ENCODE measurements at places on chromosomes 11 and 22. TPM values are rescaled to one million over a fixed set of nuclear protein-coding genes. Genes with fewer than 3 reads are reported as not detected.

DNA sequence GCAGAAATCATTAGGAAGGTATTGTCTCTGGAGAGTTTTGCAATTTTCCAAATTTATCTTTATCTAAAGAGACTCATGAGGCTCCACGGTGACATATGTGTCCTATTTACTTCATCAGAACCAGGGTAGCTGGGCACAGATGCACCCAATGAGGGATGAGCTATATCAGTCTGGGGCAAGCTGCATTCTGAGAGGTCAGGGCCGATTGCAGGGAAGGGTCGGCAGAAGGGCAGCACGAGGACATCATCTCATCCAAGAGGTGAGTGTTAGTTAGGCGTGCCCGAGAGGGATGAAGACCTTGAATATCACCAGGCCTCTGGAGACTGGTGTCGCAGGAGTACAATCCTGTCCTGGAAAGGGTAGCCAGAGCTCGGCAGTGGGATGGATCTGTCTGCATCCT is 41.0 kb upstream of the SPON1 start:
- DNase-seq = no peak

DNA sequence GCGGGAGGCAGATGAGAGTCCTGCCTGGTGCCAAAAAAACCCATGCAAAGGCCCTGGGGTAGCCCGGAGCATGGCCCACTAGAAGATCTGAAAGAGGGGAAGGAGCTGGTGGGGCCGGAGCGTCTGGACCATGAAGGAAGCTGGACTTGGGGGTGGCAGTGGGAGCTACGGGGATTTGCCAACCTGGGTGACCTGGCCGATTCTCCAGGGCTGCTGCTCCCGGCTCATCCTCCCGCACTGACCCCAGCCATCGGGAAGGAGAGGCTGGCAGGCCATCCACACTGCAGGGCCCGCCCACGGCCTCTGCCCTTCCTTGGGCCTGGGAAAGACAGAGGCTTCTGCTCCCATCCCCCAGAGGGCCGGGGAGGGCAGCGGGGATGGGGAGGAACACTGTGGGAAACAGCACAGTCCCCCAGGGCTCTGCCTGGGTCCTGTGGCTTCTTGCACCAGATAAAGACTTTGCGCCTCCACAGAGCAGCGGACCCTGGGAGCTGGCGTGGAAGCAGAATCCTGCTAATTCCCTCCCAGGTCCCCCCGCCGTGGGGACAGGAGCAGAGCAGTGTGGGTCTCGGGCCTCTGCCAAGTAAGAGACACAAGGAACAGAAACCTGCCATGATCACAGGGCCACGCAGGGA is 87.1 kb upstream of the LINC01488 start:
- DNase-seq = no peak

DNA sequence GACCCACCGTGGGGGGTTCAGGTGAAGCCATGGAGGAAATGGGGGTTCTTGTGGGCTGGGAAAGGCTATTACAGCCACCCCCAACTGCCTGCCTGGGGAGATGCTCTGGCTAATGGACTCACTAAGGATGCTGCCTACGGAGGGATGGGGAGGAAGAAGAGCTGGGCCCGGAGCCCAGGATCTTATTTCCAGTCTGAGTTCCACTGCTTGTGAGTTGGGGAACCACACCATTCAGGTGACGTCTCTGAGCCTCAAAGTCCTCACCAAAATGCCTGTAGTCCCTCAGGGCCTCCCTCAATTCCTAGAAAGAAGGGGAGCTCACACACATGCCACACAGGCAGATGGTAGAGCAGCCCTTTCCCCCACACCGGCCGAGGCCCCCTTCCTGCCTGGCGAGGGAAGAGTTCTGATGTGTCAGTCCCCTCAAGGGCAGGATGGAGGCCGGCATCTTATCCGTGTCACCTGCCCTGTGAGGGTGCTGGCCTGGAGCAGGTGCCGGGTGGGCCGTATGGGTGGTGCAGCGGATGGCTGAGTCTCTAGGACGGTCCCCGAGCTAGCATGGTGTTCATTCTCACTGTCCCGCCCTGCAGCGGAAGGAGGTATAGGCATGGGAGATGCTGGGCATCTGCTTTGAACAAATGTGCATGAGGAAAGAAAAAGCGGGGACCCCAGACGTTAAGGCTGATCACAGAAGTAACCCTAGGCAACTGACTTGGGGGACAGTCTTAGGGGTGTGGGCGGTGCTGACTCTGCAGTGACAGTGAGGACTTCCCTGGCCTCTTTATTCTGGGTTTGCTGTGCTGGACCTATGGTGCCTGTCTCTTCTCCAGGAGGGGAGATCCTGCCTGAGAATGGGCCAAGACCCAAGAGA is 15.7 kb downstream of the MRGPRF start:
- DNase-seq = no peak

- no peak for DNase-seq
These were observed 26.2 kb downstream of the TBC1D22A start for GRCh38 chr22:46788441-46789172.

DNA sequence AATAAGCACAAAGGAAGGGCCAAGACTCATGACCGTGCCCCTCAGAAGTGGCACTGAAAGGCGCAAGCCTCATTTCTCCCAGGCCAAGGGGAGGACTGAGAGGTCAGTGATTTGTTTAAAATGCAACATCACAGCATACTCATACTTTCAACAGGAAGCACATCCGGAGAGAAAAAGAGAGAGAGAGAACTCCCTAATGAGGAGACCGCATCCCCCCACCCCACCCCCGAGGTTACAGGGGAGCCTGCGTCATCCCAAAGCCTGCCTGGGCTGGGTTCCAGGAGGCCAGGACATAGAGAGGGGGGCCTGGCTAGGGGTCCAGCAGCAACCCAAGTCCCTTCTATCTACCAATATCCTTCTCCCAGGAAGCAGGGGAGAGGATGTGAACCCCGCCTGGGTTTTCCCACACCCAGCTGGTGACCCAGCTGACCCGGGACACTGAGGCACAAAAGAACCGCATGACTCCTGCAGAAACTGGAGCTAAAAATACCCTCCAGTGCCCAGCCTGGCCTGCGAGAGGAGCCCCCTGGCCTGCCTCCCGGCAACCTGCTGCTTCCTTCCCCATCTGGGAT is 3.8 kb downstream of the CSNK1E start:
- DNase-seq = peak; percentile 81

GRCh38 chr11:30150425-30150824 is 80.4 kb upstream of the FSHB start:
- DNase-seq = no peak

DNA sequence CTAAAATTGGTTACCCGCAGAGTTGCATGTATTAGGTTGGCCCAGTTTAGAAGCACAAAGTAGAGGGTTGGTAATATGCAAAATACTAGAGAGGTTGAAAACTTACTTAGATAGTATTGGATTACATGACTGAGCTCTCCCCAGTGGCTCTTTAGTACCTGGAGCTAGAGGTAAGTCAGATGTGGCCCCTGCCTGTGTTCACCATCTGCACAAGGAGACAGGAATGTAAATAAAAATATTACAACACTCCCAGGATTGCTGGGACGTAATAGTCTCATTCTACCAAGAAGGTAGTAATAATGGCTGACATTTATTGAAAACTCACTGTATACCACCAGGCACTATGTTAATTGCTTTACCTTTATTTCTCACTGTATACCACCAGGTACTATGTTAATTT is 129.6 kb downstream of the SLC17A6 start:
- no peak for DNase-seq

GRCh38 chr11:83051760-83052671 is 19.7 kb downstream of the RAB30 start:
- DNase-seq = no peak

- no peak for DNase-seq
These were observed 99.1 kb downstream of the GAB2 start for GRCh38 chr11:78318321-78319114.

- DNase-seq = no peak
These were observed 6.6 kb downstream of the CARS1 start for GRCh38 chr11:3050386-3051195.

DNA sequence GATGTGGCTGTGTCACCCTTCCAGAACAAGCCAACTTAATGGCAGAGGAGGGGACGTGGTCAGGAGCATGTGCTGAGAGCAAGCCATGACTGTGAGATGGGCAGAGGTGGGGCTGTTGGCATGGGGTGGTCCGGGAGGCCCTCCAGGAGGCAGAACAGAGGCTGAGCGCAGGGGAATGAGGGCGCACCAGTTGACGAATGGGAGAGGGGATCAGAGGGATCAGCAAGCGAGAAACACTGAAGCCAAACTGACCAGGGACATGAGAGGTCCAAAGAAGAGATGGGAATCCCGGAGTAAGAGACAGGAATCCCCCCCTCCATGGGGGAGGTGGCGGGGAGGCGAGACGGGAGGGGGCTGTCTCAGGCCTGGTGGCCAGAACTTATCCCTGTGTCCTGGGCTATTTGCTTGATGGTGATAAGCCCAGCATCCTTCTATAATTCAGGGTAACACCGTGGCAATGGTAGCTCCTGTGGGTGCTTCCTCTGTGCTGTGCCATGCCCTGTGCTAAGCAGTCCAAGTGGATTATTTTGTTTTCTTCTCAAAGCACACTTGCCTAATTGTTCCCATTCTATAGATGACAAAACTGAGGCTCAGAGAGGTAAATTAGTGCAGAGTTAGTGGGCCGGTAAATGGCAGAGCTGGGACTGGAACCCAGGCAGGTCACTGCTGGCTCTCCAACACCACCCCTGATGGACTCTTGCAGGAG is 83.4 kb upstream of the SHISAL1 start:
- DNase-seq = peak; percentile 7

DNA sequence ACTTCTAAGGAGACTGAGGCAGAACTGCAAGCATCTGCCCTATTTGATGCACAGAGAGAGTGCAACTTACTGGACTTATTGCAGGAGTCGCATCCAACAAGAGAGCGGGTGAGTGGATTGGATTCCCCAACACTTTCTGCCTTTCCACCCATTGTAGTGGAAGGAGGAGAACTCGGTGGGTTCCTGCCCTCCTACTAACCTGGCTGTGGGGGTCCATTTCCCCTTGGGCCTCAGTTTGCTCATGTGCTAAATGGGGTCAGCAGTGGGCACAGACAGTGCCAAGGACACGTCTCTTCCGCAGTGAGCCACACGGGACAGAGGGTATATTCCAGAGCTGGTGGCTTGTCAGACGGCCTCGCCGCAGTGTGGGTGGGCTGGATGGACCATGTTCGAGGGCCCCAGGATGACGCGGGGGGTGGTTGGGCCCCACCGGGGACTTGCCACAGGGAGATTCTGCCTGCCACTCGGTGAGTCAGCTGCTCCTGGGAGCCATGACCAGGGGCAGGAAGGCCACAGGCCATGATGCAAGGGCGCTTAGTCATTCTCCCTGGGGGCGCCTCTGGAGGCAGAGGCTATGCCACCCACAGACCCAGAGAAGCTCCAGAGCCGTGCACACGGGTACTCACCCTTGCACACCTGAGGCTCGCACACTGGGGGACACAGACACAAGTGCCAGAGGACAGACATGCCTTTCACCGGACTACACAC is 8.2 kb downstream of the ALX4 start:
- DNase-seq = no peak

Gene MPZL3
- total RNA-seq = 19.6 TPM

Gene SCARF2
- total RNA-seq = 3.0 TPM

Gene KCNK4
- total RNA-seq = not detected

Gene CDC42BPG
- total RNA-seq = 73.1 TPM

Gene KDM4E
- total RNA-seq = not detected

Gene MRGPRE
- total RNA-seq = not detected
